Transverse colon (tissue), 4 donors: ENCODE measurements at places on chromosomes 5 and 9. TPM values are rescaled to one million over a fixed set of nuclear protein-coding genes. Genes with fewer than 3 reads are reported as not detected.
A peak's percentile ranks its signal among the peaks of the same experiment; 100 is the strongest.

DNA sequence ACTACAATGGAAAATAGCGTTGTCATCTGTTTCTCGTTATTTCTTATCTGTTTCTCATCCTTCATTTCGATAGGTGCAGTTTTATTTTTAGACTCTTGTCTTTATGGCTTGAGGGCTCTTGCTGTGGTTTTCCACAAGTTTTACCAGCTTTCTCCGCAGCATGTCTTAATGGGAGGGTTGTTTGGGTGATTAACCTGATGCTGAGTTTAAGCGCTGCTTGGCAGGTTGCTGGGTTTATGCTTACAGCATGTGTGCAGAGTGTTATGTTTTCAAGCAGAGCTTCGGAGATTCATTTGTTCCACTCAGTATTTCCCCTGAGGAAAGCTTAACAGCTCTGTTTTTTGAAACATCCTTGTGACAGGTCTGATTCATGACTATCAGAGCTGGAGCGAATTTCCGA is 154.0 kb downstream of the SLC12A2 start:
- no peak overlapping the region for H3K27ac ChIP-seq
- no peak for DNase-seq
- no peaks in the 10 kb centered on the region for H3K27me3 ChIP-seq
- H3K36me3 ChIP-seq, result no peaks in the 10 kb centered on the region
- no peaks in the 10 kb centered on the region for H3K4me1 ChIP-seq

DNA sequence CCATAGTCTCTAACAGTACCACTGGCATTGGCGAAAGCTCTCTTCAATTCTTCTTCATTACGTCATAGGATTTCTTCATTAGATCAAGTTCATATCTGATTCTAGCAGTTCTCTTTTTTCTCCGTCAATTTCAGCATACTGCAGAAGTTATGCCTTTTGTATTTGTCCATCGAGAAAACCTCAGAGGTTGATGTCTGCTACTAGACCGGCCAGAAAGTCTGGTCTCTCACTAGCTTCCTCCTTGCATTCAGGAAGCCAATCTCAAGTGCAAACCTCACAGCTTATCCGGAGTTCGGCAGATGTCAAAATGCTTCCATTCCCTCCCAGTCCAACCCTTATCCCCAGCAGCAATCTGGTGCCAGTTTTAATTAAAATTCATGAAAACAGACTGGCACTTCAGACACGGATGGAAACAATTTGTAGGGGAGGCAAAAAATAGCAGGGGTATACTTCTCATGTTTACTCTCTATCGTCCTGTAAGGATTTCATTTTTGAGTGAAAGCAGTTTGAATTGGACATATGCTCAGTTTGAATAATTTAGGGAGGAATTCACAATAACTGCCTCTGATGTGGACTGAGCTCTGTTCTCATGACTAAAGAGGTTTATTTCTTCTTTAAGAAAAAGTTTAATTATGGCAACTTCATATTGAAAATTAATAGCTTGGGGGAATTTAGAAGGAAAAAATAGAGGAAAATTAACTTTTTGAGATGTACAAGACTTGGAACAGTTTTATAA is 56.4 kb upstream of the TMC1 start:
- H3K27me3 ChIP-seq, result no peaks in the 10 kb centered on the region
- H3K27ac ChIP-seq, result no peak overlapping the region
- H3K4me3 ChIP-seq, result no peak overlapping the region
- no peaks in the 10 kb centered on the region for H3K36me3 ChIP-seq
- no peaks in the 10 kb centered on the region for H3K4me1 ChIP-seq

DNA sequence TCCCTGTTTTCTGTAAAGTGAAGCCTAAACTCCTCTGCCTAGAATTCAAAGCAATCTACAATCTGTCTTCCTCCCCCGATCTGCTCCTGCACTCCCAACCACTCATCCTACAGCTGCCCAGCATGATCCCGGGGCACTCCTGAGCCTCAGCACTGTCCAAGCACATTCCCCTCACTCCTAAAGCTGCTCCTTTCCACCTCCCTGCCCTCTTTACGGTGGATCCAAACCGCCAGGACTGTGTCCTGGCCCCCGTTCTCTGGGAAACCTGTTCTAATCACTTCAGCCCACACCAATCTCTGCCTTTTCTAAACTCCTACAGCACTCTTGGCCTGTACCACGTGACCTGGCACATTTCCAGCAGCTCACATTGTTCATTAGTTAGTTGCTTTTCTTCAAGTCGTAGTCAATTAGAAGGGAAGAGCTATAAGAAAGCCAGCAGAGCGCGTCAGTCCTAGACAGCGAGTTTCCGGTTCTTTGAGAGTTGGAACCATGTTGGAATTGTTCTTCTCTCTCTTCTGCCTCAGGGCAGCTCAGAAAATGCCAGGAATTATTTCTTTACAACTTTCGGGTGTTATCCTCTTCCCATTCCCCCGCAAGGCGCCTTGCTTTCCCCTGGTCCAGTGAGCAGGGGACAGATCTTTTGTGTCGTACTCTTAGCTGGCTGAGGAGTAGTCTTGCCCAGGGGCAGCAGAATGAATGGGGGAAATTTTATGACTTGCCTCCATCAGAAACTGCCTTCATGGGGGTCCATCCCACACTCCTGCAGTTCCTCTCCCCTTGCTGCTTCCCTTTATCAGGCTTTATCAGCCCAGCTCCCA is 60.7 kb downstream of the NRG2 start:
- peaks cover 7% of the 10 kb centered on the region for H3K27me3 ChIP-seq
- no peak overlapping the region for H3K27ac ChIP-seq
- peak; percentile 12 for DNase-seq
- no peaks in the 10 kb centered on the region for H3K4me1 ChIP-seq
- H3K36me3 ChIP-seq, result no peaks in the 10 kb centered on the region

DNA sequence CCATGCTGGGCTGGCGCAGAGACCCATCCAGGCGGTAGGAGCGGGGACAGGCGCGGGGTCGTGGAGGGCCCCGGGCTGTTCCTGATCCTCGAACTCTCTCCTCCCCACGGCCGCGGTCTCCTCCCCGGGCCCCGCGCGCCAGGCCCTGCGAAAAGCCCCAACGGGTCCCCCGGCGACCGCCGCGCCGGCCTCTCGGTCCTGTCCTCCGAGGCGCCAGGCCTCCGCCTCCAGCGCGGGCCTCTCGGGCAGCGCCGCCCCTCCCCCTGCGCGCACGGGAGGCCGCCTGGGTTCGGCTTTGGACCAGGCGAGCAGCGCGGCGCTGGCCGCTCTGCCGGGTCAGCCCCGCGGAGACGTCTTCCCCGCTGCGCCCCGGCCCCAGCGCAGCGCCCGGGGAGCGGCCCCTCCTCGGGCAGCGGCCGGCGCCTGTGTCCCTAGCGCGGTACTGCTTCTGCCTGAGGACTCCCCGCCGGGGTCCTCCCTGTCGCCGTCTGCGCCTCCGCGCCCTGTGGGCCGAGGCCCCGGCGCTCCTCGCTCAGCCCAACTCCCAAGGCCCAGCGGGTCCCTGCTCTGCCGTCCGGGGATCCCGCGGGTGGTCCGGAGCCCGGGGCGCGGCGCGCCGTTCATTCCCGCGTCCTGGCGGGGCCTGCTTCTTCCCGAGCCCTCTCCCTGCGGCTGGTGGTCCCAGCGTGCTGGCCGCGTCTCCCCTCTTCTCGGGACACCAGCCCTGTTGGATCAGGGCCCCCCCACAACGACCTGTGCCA is 13.4 kb downstream of the COL23A1 start:
- no peak for DNase-seq
- no peak overlapping the region for H3K27ac ChIP-seq
- H3K36me3 ChIP-seq, result no peaks in the 10 kb centered on the region

GRCh38 chr5:52660621-52661020 is 127.1 kb upstream of the ITGA1 start:
- peaks cover 10% of the 10 kb centered on the region for H3K27me3 ChIP-seq
- H3K36me3 ChIP-seq, result no peaks in the 10 kb centered on the region
- no peak overlapping the region for H3K4me3 ChIP-seq
- H3K4me1 ChIP-seq, result no peaks in the 10 kb centered on the region

DNA sequence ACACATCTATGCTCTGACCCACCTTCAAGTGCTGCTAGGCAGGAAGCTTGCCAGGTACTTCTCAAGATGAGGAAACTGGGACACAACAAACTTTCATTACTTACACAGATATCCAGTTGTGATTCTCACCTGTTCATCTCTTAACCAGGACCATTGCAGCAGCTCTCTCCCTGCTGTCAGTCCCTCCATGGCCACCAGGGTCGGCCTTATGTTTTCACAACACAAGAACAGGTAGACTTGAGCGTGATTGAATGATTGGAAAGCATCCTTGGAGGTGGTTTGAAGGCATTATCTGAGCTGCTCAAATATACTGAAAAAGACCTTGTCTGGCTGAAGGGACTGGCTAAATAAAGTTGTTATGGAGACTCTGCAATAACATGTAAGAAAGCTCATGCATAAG is 94.4 kb downstream of the MTREX start:
- H3K36me3 ChIP-seq, result no peaks in the 10 kb centered on the region
- H3K4me1 ChIP-seq, result no peaks in the 10 kb centered on the region
- H3K4me3 ChIP-seq, result no peak overlapping the region
- no peaks in the 10 kb centered on the region for H3K27me3 ChIP-seq

DNA sequence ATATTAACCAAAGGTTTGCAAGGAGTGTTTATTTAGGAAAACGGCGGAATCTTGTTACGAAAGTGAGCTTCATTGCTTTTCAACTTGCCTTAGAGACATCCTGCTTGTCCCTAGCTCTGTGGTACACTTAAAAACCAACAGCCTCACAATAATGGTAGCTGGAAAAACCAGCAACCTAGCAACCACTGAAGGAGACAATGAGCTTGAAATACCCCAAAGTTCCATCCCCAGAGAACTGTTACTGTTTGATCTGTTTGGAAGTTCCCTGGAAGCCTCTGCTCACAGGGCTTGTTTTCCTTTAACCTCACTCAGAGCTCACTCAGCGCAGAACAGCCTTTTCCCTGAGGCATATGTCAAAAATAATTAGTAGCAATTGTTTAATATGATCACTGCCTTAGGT is 43.2 kb downstream of the SH3TC2 start:
- no peak overlapping the region for H3K4me3 ChIP-seq
- H3K27ac ChIP-seq, result no peak overlapping the region
- no peaks in the 10 kb centered on the region for H3K27me3 ChIP-seq
- no peaks in the 10 kb centered on the region for H3K4me1 ChIP-seq

GRCh38 chr9:71249729-71250317 is 128.4 kb upstream of the TRPM3 start:
- no peak overlapping the region for H3K27ac ChIP-seq
- DNase-seq, result no peak
- no peaks in the 10 kb centered on the region for H3K4me1 ChIP-seq
- H3K27me3 ChIP-seq, result no peaks in the 10 kb centered on the region

DNA sequence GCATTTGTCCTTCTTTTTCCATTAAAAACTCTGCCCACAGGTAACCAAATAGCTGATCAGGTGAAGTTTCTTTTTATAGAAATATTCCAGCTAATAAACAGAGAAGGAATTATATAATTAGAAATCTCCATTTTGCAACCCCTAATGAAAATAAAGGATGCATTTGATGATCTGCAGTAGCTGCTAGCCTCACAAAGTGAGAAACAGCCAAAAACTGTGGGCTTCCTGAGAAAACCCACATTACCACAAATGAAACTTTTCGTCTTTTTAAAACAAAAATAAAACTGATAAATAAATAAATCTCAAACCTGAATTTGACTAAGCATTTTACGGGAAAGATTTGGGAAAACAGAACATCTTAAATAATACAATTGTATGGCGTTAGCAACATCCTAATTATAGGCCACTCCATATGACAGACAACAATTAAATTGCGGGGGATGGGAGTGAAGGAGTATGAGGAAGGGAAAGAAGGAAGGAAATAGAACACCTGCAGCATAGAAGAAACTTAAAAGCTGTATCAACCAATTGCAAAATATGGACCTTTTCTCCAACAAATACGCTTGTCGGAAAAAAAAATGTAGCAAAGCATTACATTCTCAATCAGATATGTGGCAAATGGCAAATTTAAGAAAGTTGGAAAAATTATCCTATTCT is 283.0 kb upstream of the ITGA1 start:
- no peaks in the 10 kb centered on the region for H3K36me3 ChIP-seq
- no peak overlapping the region for H3K4me3 ChIP-seq
- no peaks in the 10 kb centered on the region for H3K27me3 ChIP-seq
- no peak for DNase-seq
- no peak overlapping the region for H3K27ac ChIP-seq

DNA sequence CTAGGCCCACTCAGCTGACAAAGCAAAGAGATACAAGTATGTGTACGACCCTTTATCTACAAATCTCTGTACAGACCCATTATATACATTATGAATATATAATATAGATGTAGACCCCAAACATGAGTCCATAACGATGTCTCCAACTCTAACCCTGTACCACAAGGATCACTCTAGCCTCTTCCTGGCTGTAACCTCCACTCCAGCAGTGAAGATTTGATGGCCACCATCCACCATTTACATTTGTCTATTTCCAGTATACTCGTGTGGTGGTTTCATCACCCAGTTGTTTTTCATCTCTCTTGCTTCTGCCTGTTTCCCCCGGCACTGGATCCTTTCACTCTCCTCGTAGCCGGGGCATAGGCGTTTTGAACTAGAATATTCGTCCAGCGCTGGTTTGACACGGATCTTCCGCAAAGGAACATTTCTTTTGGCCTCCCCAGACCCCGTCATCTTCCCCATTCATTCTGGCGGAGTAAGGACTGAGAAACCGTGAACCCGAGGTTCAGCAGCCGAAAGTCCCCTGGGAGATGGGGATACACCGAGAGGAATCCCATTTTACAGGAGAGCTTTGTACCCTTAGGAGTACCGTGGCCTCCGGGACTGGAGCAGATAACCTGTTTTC is 828 bp upstream of the TRIO start:
- no peak for DNase-seq
- no peaks in the 10 kb centered on the region for H3K36me3 ChIP-seq
- H3K27me3 ChIP-seq, result no peaks in the 10 kb centered on the region
- peaks cover 14% of the 10 kb centered on the region for H3K4me1 ChIP-seq

DNA sequence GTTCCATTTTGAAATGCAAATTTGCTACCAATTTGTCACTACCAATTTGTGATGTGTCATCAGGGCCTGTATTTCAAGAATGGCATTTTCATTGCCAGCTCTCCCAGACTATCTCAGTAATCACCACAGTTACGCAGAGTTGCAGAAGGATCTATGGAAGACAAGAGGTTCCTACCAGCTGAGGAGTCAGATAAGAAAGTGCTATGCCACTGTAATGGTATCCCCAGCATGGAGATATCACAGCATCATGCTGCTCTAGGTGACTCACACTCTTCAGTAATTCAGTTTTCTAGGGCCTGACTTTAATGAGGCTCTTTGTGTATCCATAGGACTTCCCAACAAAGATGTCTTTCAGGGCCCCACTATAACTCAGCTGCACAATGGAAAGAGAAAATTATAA is 490.3 kb downstream of the ARHGEF28 start:
- no peaks in the 10 kb centered on the region for H3K4me1 ChIP-seq
- DNase-seq, result no peak
- no peak overlapping the region for H3K27ac ChIP-seq
- no peaks in the 10 kb centered on the region for H3K36me3 ChIP-seq
- no peaks in the 10 kb centered on the region for H3K27me3 ChIP-seq

The PCDHGB2 gene
- total RNA-seq, result 2.4 TPM

The TBCA gene
- 16.1 TPM for total RNA-seq

The SLC1A1 gene
- 23.7 TPM for total RNA-seq
